Stimulated activated naive CD8-positive, alpha-beta T cell treated with anti-CD3 and anti-CD28 coated beads, Interleukin-15, amount 100 ng/mL, for 72 hours (primary cell): ENCODE measurements at places on chromosomes 3 and 15.
A peak's percentile ranks its signal among the peaks of the same experiment; 100 is the strongest.

GRCh38 chr3:178437236-178437635 is 99.0 kb upstream of the KCNMB2 start:
- no peak for DNase-seq

DNA sequence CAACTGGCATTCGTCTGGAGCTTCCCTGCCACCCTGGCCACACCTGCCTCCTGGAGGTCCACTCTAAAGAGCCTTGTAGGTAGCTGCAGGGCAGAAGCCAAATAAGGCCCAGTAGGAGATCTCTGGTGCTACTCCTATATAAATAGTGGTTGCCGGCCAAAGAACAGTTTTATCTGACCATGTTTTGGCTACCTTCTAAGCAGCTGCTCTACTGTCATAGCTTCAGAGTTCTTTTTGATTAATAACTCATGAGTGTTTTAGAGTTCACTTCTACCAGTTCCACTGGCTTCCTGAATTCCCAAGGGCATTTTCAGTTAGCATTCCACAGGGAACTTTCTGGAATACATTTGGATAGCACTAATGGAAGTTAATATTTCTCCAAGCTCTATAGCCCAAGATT is 154.6 kb downstream of the B3GALNT1 start:
- DNase-seq: no peak

DNA sequence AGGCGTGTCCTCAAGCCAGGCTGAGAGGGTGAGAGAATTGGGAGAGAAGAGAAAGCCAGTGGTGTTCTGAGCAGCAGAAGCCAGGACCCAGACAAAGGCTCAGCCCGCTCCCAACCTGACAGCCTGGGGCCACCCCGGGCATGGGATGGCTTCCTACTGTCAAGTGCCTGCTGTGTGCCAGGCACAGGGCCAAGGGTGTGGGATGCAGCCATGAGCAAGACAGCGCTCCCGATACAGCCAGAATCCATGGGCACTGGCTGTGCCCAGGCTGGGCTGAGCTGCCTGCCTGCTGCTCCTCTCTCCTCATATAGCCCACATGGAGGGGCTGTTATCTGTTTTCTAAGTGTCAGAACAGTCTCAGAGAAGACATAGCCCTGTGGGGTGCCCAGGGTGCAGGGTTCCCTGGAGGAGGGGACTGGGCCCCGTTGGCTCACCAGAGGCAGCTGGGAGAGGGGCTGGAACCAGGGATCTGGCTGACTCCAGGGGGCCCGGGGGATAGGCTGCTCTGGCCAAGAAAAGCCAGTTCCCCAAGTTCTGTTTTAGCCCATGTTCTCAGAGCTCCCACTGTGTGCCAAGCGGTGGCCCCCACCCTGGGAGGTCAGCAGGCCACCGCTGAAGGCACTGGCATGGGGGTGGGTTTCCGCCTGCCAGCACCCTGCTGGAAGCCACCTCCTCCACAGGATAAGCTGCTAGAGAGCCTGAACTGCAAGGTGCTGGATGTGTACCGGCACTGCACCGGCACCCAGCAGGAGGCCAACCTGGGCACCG is 39.0 kb downstream of the CFAP100 start:
- DNase-seq: no peak

GRCh38 chr3:23406601-23407000 is 203.5 kb downstream of the UBE2E2 start:
- DNase-seq: no peak

GRCh38 chr3:39146611-39147591 is 6.5 kb downstream of the CSRNP1 start:
- peak; percentile 76 for DNase-seq

GRCh38 chr3:36693670-36694069 is 70.7 kb downstream of the DCLK3 start:
- DNase-seq: no peak

DNA sequence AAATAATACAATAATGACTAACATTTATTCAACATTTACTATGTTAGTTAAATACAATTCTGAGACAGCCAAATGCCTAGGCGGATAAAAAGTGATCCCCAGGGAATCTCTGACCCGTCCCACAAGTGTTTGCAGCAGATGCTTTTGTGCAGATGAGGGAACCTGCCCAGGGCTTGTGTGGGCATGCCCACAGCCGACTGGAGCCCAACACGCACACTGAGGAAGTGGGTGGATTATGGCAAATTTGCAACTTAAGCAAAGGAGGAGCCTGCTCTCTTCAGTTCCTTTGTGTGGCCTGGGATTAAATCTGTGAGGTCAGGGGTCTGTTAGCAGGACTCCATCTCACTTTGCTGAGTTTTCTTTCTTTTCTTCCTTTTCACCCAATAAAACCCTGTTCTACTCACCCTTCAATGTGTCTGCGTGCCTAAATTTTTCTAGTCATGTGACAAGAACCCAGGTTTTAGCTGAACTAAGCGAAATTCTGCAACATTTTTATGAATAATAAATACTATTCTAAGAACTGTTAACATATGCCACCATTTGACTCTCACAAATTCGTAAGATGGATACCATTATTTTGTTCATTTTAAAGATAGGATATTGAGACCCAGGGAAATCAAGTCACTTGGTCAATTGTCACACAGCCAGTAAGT is 13.9 kb upstream of the RTP1 start:
- DNase-seq: no peak

DNA sequence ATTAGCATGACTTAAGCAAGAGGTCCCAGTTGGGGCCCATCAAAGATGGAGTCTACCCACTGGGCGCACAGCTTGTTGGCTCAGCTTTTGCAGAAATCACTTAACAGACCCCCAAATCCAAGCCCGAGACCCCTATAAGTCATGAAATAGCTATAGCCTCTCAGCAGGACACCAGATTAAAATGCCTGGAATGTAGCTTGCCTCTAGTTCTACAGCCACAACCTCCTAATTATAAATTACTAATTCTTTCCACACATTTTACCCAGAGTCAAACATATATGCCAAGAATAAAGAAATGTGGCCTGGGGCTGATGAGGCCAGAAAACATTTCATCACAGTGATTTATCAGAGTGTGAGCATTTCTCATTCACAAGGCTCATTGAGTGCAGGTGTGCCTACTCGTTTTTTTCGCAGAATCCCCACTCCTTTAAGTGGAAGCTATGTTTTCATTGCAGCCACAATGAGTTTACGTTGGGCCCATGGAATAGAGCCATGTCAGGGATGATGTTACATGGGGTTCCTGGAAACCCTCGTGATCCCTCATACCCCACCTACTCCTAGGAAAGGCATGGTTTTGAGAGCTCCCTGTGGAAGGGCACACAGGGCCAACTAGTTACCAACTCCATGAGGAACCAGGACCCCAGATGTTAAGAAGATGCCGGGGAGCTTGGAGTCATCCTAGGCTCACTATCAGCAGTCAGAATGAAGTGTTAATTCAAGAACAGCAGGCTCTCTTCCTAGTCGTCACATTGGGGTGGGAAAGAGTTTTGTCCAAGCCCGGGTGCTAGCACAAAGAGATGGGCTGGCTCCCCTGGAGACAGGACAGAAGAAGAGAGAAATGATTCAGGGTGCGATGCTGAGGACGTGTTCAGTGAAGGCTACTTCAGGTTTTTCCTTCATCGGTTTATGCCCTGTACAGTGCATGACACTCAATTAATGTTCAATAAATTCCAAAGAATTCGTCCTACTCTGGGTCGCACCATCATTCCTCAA is 90.2 kb upstream of the ABHD17C start:
- no peak for DNase-seq

GRCh38 chr15:40481341-40482074 is 10.7 kb downstream of the CHST14 start:
- no peak for DNase-seq

DNA sequence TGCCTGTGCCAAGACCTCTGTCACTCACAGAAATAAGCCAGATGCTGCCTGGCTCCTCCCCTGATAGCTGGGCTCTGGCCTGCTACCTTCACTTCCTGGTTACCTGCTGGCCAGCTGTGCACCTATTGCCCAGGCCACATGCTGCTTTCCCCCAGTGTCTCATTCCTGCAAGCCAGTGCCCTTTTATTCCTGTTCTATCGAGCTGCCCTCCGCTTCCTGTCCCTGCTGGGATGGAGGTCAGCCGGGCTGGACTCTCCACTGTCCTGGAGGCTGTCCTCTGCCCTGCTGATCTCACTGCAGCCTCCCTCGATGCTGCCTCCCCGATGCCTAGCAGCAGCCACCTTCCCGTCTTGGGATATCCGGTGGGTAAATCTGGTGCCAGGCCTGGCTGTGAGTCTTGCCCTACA is 37.0 kb upstream of the SNRPA1 start:
- no peak for DNase-seq

DNA sequence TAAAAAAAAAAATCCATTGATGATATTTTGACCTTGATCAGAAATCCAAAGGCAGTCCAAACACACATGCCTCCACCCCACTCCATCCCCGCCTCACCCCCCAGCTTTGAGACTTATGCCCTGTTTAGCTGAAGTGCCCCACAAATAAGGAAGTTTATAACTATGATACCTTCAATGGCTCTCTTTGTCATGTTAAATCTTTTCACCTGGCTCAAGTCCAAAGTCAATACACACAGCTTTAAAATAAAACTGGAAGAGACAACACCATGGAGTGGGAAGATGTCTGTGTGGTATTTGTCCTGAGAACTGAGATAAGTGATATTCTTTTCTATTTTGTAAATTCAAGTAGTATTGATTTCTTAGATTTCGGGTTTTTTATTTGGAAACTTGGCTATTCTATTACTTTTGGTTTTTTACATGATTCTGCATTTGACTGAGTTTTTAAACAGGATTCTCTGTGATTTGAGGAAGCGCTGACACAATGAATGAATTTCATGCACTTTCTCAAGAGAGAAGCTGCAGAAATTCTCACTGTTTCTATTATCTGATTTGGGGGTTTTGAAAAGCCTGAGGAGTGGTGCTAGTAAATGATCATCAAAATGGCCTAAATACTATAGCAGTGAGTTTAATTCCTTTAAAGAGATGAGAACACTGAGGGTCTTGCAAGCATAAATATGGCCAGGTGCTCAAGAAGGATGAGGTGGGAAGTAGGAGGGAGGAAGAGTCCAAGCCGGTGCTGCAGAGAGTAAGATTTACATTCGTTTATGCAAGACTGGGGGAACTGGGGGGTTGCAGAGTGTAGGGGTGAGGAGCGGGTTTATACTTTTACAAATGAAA is 5.2 kb downstream of the FOXB1 start:
- no peak for DNase-seq

DNA sequence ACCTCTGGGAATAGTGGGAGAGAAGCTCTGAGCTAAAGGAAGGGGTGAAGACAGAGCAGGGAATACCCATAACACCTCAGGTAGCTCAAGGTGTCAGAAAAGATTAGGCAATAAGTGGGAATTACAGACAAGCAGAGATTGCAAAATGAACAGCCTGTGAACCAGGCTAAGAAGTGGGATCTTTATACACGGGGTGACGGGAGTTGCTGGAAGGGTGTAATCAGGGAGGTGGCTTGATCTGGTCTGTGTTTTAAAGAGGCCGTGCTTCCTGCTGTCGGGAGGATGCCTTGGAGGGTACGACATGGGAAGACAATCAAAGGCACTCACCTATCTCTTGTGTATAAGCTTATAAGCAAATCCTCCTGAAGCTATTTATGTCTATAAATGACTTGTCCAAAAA is 216.3 kb downstream of the CLSTN2 start:
- DNase-seq: no peak

- no peak for DNase-seq
These were observed 381.1 kb downstream of the CTNNB1 start for GRCh38 chr3:41580274-41580959.

- peak; percentile 75 for DNase-seq
These were observed 2.0 kb downstream of the AHSG start for GRCh38 chr3:186614597-186615483.

DNA sequence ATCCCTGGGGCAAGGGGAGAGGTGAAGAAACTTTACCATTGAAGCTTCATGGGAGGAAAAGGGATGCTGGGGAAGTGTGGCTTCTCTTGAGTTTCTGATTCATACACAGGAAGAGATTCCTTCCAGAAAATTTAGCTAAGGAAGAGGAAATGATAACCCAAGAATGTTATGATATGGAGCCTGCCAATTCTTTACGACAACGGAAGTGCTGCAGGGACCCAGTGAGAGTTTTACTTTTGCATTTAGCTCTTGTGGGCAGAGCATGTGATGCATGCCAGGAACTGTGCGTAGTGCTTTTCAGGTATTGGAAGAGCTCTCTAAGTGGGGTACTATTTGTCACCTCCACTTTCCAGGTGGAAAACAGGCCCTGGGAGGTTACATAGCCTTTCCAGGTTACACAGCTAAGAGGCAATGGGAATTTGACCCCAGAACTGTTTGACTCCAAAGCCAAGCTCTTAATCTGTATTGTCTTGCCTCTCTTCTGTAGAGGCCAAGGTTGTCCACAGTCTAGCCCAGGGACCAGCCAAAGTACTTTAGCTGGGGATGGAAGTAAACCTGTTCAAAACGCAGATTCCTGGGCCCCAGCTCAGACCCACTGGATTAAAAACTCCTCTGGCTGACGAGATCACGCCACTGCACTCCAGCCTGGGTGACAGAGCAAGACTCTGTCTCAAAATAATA is 23.0 kb downstream of the CMTM7 start:
- DNase-seq: no peak
